Stimulated activated CD4-positive, alpha-beta T cell treated with anti-CD3 and anti-CD28 coated beads, Interleukin-1b, Interleukin-23, amount 100 ng/mL, for 24 hours (primary cell): ENCODE measurements at places on chromosomes 3 and 15.

GRCh38 chr15:64149893-64150578 is 1.5 kb upstream of the SNX22 start:
- DNase-seq = no peak

DNA sequence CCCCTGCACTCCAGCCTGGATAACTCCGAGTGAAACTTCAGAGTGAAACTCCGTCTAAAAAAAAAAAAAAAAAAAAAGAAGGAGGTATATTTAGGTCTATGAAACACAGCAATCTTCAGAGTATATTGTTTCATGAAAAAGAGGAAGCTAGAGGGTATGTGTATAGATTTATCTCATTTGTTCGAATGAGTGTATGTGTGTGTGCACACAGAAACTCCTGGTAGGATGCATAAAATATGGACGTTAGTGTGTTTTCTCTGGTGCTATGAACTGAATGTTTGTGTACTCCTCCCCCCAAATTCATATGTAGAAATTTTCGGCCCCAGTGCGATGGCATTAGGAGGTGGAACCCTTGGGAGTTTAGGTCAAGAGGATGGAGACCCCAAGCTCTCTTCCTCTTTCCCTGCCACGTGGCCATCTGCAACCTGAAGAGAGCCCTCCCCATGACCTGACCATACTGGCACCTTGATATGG is 98.6 kb upstream of the KLF13 start:
- no peak for DNase-seq

- DNase-seq = no peak
These were observed 332.3 kb upstream of the CNTN4 start for GRCh38 chr3:1766384-1766783.

GRCh38 chr15:39161096-39161495 is 419.8 kb upstream of the THBS1 start:
- no peak for DNase-seq
